MCF 10A (cell line): ENCODE measurements at places on chromosomes 11 and 22. TPM values are rescaled to one million over a fixed set of nuclear protein-coding genes. Genes with fewer than 3 reads are reported as not detected.

DNA sequence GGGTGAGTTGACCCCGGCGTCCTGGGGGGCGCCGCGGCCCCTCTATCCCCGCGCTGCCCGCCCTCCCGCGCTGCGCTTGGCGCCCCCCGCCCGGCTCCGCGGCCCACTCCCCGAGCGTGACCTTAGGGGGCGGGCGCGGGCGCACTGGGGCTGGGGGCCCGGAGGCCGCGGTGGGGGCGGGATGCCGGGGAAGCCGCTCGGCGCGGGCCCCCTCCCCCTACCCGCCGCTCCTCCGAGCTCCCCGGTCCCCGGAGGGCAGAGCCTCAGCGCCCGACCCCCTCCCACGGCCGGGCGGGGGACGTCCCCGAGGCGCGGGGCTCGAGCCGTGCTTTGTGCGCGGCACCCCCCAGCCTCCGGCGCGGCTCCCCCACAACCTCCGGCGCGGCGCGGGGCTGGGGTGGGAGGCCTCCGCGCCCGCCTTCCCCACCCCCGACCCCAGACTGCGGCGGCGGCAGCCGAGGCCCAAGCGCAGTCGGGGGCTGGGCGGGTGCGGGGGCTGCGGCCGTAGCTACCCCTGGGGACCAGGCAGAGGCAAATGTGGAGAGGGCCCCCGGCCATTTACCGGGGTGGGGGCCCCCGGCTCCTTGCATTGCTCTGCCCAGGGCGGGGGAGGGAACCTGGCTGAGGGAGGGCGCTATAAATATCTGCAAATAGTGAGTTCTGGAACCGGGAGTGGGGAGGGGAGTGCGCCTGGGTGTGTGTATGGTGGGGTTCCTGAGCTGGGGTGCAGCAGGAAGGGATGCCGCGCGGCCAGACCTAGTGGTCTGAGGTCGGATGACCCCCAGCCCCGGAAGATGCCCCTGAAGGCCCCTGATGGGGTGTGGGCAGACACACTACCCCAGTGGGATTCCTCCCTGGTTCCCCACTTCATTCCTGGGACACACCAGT, 988 bp downstream of the MGAT3 start:
- no peaks in the 10 kb centered on the region for H3K4me1 ChIP-seq
- H3K27me3 ChIP-seq, result peaks cover 28% of the 10 kb centered on the region
- no peak for DNase-seq
- H3K4me3 ChIP-seq, result no peak overlapping the region
- H3K27ac ChIP-seq, result no peak overlapping the region

- H3K27me3 ChIP-seq, result no peaks in the 10 kb centered on the region
- no peak for DNase-seq
- no peak overlapping the region for H3K4me3 ChIP-seq
- no peaks in the 10 kb centered on the region for H3K36me3 ChIP-seq
These were observed 97.5 kb upstream of the CCDC179 start for GRCh38 chr11:22957786-22958185.

DNA sequence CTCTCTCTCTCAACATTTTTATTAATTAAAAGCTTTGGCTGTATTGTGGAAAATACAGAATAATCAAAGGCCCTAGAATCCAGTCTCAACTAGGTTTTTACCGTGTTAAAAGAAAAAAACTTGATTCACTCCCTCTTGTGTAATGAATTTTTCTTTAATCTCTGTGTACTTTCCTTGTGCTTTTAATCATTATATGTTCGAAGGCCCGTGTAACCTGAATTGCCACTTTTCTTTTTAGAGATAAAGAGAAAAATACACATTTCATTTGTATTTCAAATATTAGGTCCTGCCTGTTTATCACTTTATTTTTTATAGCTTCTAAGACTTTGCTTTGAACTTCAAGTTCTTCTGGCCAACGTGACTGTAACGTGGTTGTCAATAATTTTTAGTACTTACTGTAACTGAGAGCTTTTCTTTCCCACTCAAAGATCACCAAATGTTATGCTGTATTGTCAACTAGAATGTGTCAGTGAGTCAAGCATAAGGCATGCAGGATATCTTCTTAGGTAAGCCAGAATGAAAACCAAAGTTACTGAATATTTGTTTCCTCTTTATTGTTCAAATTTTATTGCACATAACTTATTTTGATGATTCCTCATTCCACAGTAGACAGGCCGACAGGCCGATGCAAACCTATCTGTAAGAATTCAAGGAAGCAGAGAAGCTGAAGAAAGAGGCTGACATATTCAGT, 23.3 kb upstream of the FAR1 start:
- H3K4me1 ChIP-seq, result peaks cover 7% of the 10 kb centered on the region
- no peaks in the 10 kb centered on the region for H3K27me3 ChIP-seq
- no peak for DNase-seq
- no peaks in the 10 kb centered on the region for H3K36me3 ChIP-seq

The RBFOX2 gene
- 89.4 and 92.0 TPM in 2 replicates for total RNA-seq
